ELR (cell line): ENCODE measurements at places on chromosomes 6 and 20.
A peak's percentile ranks its signal among the peaks of the same experiment; 100 is the strongest.

- DNase-seq = no peak
Observed at GRCh38 chr6:154696661-154697060, 36.6 kb upstream of the SCAF8 start.

GRCh38 chr6:113556775-113557174, 300.4 kb upstream of the MARCKS start:
- DNase-seq = no peak

DNA sequence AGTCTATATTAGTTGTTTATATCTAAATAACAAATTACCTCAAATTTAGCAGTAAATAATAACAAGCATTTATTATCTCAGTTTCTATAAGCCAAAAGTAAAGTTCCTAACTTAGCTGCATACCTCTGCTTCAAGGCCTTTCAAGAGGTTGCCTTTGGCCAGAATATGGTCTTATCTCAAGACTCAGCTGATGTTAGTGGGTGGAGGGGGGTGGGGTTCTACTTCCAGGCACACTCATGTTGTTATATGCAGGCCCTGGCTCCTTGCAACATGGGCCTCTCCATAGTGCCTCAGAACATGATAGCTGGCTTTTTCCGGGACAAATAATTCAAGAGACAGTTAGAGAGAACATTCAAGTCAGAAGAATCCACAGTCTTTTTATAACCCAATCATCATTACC, 266.0 kb downstream of the ADGRB3 start:
- no peak for DNase-seq

GRCh38 chr6:143579703-143580102, 68.2 kb upstream of the FUCA2 start:
- peak; percentile 91 for DNase-seq

DNA sequence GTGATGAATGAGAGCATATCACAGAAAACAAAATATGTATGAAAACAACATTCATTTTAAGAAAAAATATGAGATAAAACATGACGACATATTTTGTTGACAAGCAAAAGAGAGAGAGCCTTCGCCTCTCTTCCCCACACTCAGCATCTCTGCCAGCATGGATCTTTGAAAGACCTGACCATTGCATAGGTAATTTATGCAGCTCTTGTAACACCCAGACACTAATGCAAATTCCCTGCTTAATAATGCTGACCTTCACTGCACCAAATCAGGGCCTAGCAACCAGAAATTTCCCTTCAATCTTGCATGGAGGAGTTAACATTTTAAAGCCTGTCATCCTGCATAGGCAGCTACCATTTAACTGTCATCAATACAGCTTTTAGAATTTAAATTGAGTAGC, 50.0 kb upstream of the CNR1 start:
- DNase-seq = no peak

DNA sequence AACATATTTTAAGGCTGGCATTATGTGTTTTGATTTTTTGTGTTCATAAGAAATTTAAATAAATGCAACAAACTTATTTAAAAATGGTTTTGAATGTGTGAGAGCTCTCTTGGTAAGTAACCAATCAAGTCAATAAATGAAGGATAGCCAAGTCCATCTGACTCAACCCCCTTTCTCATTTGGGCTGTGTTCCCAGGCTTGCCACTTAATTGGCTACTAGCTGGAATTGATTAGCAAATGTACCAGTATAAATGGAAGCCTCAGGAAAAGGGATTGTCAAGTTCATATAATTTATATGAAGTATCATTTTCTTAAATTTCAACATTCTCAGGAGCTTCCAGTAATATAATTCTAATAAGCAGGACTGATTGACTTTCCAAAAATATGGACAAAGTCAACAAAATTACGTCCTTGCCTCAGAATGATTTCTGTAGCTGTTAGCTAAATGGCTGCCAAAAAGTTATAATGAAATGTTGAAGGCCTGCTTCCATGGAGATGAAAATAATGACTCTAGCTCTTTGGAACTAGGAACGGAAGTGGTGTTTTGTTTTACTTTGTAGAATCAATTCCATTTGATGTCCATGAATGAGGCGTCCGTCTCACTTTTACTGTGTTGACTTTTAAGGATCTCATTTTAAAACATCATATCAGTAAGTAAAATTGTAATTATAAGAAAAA, 614.9 kb downstream of the CDH26 start:
- DNase-seq = no peak

GRCh38 chr6:162230147-162230752, 497.3 kb downstream of the PRKN start:
- no peak for DNase-seq

GRCh38 chr6:166330612-166331011, 11.7 kb downstream of the SFT2D1 start:
- DNase-seq = peak; percentile 22

- no peak for DNase-seq
Observed at GRCh38 chr6:115545672-115545986, 515.1 kb downstream of the FRK start.

DNA sequence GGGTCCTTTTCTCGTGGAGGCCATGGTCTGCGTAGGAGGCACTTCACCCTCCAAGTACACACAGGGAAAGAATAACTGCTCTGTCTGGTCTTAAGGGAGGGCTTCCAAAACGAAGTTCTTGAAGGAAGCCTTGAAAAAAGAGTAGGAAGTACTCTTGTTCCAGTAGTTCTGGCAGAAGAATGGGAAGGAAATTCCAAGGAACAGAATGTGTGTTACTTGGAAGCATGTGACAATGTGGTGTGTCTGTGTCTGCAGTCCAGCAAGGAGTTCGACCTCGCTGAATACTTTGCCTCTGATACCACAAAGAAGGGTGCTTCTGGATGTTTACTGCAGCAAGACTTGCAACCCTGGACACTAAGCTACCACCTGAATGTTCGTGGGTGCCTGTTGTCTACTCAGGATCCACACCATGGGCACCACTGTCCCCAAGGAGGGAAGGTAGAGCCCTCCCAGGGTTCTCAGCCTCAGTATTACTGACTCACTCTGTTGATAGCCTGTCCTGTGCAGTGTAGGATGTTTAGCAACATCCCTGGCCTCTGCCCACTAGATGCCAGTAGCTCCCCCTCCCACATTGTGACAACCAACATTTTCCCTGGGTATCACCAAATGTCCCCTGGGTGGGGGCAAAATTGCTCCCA, 471.6 kb upstream of the CDH4 start:
- no peak for DNase-seq

GRCh38 chr6:150269857-150270223, 99.0 kb upstream of the IYD start:
- peak; percentile 63 for DNase-seq

GRCh38 chr20:64116016-64116415, 8.7 kb upstream of the NPBWR2 start:
- DNase-seq = no peak

- peak; percentile 34 for DNase-seq
Observed at GRCh38 chr20:30811885-30812671, 445.4 kb upstream of the DEFB115 start.

GRCh38 chr6:120108061-120108795, 758.7 kb upstream of the MAN1A1 start:
- DNase-seq = no peak

DNA sequence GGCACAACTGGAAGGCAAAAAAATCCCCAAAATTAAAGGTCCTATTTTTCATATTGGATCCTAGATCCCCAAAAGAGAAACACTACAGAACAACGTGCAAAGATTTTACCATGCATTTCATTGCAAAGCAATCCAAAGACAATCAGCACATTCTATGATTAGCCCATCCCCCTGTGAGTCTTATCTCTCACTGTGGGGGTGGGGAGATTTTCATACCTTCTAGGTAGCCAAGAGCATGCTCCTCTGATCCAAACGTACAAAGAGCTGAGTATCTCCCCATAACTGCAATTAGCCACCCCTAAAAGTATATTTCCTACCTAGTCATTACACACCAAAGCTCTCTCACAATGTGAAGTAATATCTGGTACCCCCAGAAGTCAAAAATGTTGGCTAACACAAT, 22.2 kb upstream of the ENTPD6 start:
- no peak for DNase-seq

DNA sequence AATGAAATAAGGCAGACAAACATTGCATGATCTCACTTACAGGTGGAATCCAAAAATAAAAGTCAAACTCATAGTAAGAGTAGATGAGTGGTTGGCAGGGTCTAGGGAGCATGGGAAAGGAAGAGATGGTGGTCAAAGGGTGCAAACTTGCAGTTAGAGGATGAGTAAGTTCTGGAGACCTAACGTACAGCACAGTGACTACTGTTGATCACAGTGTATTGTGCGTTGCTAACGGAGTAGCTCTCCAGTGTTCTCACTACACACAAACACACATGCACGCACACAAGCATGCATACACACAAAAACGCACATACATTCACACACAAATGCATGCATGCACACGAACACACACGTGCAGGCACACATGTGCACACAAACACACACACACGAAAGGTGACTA, 54.9 kb downstream of the LY86 start:
- DNase-seq = no peak

DNA sequence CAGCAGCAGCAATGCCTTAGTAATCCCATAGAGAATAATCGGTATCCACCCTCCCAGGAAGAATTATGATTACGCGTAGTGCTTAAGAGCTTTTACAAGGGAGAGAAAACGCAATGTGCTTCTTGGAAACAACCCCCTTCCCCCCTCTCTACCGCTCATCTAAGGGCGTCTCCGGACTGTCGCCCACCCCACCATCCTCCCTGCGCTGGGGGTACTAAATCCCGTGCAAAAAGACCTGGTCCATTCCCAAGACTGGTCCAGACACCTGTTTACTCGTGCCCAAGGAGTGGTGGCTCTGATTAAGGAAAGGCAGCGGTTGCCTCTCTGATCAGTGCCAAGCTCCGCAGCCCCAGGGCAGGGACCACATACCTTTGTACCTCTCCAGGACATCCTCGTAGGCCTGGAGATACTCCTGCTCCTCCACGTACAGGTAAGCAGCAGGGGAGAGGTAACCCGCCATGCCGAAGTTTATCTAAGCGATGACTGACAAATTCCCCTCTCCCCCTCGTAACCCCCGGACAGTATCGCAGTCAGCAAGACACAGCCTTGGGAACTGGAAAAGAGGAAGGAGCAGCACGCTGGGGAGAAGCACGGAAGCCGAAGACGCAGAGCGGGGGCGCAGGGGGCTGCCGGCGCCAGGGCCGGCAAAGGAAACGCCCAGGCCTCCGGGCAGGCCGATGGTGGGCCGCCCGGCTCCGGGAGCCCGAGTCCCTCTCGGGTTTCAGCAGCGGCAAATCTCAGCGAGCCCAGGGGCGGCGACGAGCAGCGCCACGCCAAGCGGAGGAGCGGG, 112.0 kb upstream of the BEND6 start:
- peak; percentile 79 for DNase-seq

DNA sequence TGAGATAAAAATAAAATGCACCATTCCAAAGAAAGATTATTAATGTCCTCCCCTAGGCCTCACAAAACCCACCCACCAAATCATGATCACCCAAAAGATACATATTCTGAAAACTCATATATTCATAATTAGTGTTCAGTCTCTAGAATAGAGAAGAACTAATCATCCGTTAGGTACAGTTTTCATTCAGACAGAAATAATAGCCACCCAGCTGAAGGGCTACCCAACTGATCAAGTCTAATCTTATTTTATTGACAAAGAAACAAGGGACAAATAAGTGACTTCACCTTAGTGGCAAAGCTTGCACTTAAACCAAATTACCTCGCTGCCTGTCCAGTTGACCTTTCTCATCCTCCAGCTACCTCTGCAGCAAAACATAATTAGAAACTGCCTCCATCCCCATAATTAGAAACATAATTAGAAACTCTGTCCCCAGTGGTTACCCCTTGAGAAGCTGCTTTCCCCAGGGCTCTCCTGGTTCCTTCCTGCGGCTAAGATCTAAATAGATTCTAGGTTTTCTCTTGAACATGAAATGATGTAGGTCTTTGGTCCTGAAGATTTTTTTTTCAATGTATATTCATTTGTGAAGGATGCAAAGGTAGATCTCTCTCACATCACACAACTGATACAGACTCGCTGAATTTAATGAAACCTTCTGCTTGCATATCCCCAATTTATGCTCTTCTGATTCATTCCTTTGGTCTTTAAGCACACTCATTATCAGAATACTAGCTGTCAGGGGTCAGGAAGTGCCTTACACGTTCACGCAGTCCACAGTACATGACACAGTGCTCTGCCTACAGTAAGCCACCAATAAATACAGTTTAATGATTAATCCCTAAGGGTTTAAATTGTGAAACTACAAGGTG, 46.3 kb downstream of the HBS1L start:
- DNase-seq = no peak

- DNase-seq = no peak
Observed at GRCh38 chr6:12185081-12185673, 105.0 kb upstream of the EDN1 start.

- no peak for DNase-seq
Observed at GRCh38 chr20:5442101-5442500, 125.3 kb upstream of the PROKR2 start.

DNA sequence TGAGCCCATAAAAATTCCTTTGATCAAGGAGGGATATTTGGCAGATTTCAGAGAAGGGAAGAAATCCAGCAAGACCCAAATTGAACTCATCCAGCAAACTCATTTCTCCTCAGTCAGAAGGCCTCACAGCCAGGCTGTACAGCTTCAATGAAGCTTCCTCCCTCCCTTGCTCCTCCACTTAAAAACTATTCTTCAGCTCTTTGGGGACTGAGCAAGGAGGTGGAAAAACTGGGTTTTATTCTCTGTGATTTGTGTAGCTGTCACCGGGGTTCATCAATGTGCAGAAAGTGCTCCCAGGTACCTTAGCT, 158.7 kb upstream of the ZNF184 start:
- no peak for DNase-seq

- no peak for DNase-seq
Observed at GRCh38 chr20:53769041-53769440, 175.4 kb upstream of the ZNF217 start.

GRCh38 chr6:44230034-44230675, 6.8 kb downstream of the SLC29A1 start:
- DNase-seq = no peak

DNA sequence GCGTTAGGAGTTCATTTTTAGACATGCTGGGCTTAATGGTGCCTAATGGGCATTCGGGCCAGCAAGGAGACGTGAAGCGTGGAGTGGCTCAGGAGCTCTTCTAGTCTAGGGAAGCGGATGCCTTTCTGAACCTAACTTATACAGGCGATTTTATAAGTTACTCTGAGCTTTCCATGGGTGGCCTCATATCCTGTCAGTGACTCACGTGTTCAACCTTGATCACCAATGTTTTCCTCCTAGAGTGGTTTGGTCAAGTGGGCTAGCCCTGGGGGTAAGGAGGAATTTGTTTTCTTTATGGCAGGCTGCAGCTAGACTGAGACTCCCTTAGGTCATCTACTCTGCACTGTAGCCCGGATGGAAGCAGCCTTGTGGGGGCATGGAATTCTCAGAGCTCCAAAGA, 52.1 kb downstream of the PLAGL1 start:
- peak; percentile 69 for DNase-seq

GRCh38 chr20:9514461-9515213, at the start of gene LAMP5:
TSS of gene LAMP5 (plus strand) at chr20:9514590. CDS start at chr20:9514853, 263 bp downstream.
- peak; percentile 12 for DNase-seq

DNA sequence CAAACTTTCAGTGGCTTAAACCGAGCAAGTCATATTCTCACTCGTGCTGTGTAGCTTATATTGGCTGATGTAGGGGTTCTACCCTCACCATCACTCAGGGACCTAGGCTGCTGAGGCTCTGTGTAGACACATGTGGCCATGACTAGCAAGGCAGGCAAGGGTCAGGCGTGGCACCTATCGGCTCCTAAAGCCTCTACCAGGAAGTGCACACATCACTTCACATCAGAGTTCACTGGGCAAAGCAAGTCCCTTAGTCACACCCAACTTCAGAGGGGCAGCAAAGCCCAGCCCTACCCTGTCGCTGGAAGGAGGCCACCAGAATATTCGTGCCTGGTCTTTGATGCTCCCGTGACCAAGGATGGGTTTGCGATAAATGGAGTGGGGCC, 42.9 kb downstream of the PPP1R14C start:
- DNase-seq = no peak

GRCh38 chr6:43807228-43808061, 37.4 kb downstream of the VEGFA start:
- no peak for DNase-seq
